ENCODE measurements at places on chromosomes 3 and 15.

- peak; percentile 65 for DNase-seq
These were observed 55.6 kb upstream of the CGNL1 start for GRCh38 chr15:57320631-57321220.

DNA sequence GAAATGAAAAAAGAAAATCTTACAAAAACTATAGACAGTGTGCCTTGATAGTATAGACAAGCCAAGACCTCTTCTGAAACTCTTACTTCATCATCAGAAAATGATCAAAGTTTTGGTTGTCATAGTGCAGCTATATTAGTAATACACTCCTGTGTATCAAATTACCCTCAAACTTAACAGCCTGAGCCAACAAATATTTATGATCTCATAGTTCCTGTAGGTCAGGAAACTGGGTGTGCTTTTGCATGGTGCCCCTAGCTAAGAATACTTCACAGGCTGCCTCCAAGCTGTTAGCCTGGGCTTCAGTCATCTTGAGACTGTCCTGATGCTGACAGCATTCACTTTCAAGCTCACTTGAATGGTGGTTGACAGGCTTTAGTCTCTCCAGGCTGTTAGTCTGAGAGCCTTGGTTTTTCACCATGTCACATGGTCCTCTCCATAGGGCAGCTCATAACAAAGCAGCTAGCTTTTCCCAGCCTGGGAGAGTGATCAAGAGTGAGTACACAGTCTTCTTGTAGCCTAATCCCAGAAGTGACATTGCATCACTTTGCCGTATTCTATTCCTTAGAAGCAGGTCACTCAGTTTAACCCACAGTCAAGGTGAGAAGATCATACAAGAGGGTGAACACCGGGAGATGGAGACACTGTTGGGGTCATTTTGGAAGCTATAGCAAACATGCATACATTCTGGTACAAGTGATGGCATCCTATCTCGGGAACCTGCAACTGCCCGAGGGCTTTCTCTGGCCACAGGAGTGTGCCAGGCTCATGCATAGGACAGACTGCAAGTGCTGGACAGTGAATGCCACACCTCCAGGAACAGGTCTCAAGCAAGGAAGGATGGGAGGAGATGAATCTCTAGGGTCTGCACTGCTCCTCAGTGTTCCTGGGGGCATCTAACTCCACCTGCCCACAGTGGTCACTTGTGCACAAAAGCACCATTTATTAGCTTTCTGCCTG, 173.4 kb upstream of the CADPS start:
- no peak for DNase-seq

DNA sequence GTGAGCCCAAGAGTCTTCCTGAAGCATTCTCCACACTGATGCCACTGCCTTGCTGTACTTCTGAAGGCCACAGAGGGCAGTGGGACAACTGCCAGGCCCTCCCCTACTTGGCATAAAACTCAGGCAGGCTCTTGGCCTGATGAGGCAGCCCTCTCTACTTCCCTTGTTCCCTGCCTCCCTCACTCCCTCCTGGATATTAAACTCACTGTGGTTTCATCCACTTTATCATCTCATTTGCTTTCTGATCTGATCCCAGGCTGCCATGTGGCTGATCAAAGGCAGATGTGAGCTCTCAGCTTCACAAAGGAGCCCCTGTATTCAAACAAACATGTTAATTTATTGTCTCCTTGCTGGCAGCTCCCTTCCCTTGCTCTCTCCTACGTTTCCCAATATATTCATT, 533.5 kb downstream of the IGSF11 start:
- no peak for DNase-seq

GRCh38 chr15:92541291-92542200, 114.0 kb downstream of the FAM174B start:
- DNase-seq = no peak

GRCh38 chr3:62159709-62160092, 213.6 kb downstream of the FEZF2 start:
- peak; percentile 89 for DNase-seq

DNA sequence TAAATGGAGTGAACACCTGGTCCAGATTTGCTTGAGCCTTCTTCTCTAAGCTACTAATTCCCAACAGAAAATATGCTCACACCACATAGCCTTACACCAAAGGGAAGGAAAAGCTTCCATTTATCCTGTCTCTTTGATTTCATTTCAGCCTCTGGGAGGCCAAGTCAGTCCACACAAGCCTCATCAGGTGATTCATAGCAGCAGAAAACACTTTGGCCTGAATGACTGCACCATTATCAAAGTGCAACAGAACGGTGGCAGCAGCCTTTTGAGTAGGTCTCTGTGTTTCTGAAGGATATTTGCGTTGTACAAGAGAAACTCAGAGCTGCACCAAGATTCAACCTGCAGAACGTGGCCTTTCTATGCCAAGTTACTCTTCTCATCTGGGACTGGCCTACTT, 46.6 kb upstream of the SNRK start:
- DNase-seq = no peak

- peak; percentile 87 for DNase-seq
These were observed 4.6 kb upstream of the TM4SF1 start for GRCh38 chr3:149382101-149382467.

DNA sequence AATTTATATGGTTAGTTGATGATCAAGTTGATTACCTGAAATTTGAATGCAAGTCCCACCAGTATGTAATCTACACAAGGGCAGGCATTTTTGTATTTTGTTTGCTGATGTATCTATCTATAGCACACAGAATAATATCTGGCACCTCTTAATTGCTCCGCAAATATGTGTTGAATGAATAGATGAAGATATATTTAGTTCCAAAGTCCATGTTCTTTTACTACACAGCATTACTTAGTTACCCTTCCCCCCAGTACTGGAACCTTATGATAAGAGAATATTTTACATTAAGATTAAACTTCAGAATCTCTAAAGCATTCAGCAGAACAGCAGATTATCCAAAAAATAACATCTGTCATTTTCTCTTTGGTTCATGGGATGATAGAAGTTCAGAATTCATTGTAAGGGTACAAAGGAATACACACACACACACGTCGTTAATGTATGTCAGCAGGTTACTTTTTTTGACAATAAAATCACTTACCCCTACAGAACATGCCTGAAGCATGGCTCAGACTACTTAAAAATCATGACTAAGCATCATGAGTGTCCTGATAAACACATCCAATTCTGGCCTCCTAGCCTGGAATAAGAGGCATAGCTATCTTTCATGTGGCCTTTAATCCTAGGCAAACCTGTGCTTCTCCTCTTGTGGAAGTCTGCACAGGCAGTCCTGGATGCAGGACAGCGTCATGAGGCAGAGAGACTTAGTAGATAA, 148.9 kb upstream of the TBC1D5 start:
- no peak for DNase-seq

DNA sequence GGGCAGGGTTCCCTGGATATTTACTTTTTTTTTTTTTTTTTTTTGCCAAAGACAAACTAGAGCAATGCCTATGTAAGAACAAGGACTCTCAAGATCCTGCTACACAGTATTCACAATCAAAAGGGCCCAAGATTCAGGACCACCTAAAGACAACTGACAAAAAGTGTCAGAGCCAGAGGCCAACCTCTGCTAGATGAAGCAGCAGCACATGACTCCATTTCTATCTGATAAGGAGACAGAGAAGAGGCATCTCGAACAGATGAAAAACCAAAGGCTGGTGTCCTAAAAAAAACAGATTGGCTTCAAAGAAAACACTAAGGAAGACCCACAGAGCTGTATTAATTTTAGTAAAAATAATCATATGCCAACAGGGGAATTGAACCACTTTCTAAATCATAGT, 20.0 kb downstream of the CMTM6 start:
- no peak for DNase-seq

DNA sequence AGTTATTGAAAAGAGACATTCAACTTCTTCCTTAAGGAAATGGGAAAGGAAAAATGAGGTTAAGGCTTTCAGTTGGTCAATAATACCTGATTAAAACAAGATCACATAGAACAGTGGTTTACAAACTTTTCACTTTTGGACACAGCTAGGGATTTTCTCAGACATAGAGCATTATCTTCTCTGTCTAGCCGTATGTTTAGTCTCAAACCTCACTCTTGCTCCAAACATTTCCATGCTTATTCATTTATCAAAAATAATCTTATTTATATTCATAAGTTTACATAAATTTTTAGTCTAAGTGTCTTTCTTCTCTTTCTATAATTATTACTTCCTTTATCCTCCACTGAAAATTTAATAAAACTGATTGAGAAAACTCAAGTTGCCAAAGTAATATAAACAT, 114.2 kb upstream of the AZI2 start:
- no peak for DNase-seq

- no peak for DNase-seq
These were observed 4.8 kb downstream of the KLF13 start for GRCh38 chr15:31331389-31331788.

DNA sequence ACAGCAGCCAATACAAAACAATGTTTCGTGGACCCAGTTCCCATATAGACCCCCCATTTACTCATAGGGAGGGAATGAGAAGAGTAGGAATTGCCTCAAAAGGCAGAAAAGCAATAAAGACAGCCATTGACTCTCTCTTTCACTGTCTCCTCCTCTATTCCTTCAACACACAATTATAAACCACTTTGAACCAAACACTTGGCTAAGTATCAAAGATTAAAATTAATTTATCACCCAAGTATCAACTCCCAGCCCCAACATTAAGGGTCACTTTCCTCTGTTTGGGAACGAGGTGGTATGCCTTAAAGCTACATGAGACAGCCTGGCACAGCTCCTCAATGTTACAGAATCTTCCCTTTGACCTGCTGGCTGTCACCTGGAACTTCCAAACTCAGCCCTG, 16.4 kb upstream of the LRIG1 start:
- DNase-seq = no peak

DNA sequence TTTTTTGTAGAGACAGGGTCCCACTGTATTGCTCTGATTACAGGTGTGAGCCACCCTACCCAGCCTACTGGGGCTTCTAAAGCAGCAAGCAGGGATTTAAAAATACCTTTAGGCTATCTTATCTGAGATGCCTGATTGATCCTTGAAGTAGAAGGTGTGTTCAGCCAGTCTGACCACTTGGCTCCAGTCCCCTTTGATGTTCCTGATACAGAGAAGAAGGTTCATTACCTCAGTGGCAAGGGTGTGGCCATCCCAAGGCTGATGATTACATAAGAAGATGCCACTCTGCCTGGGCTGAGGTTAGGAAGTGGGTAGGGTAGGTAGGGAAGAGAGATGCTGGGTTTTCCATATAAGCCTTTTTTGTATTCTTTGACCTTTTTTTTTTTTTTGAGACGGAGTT, 11.2 kb upstream of the DCAF1 start:
- DNase-seq = no peak

- DNase-seq = no peak
These were observed 29.2 kb downstream of the SENP8 start for GRCh38 chr15:72147418-72147817.

DNA sequence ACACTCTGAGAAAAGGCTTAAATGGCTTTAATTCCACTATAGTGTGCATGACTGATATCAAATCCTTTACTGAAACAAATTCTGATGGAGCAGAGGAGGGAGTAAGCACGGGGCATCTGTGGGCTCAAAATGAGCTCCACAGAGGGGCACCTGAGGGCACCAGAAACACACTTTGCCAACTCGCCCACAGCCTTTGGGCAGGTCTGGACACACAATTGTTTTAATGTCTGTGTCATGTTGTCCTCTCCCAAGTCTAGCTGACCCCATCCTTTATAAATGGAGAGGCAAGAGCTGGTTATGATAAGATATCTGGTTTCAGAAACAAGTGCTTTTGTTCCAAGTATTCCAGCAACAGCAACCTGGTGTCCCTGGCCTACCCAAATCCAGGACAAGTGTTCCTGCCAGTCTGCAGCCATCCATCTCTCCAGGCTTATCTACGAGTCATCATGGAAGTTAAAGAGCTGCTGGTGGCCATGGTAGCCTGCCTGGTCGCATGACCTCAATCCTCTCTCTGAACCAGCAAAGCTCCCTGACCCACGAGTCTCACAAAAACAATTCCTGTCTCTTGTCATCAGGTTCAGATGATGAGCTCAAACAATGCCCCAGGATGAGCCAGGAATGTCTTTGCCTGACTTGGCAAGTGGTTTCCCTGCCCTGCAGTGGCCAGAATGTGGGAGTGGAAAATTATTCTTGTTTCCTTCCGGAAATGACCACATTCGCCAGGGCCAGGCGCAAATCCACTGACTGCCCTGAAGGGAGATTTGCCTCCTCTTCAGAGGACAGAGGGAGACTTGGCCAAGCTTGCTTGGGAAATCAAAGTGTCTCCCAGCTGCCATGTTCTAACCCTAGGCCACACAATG, 64.4 kb upstream of the TPM1 start:
- DNase-seq = peak; percentile 31

DNA sequence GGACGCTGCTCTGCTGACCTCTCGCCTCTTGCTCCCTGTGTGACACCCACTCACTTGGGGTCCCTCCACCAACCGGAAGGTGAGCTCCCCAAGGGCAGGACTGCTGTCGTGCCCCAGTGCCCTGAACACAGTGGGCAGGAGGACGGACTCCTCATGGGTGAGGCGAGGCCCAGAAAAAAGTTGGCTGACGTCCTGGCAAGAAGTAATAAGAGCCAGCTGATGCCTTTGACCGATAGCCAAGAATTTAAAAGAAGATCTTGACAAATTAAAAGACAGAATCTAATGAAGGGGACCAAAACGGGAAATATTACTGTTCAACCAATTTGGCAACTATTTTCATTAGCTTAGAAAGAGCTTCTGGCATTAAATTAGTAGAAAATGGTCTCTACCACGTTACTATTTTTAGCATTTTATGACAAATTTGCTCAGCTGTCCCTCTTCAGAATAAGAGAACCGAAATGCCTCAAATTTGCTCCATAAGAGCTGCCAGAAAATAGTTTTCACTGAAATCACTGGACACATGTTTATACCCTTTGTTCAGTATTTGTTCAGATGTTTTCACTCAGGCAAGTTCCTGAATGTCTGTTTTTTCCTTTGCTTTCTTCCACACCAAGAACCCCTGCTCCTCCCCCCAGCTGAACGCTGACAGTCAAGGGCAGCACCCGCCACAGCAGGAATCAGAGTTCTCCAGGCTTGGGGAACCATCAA, 60.5 kb downstream of the XXYLT1 start:
- peak; percentile 65 for DNase-seq

DNA sequence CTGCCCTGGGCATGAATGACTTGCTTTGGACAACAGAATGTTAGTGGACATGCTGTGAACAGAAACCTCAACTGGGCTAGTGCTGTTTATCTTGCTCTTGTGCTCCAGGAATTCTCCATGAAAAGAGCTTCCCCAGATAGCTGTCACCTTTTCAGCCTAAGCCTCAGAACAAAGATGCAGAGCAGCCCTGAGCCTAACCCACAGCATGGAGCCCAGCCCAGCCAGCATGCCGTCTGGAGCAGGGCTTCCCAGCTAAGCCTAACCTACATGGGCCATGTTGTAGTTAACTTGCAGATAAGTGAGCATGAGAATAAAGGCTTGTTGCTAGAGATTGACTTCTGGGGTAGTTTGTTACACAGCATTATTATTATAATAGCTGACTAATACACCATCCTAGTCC, 48.9 kb downstream of the SCN5A start:
- no peak for DNase-seq

DNA sequence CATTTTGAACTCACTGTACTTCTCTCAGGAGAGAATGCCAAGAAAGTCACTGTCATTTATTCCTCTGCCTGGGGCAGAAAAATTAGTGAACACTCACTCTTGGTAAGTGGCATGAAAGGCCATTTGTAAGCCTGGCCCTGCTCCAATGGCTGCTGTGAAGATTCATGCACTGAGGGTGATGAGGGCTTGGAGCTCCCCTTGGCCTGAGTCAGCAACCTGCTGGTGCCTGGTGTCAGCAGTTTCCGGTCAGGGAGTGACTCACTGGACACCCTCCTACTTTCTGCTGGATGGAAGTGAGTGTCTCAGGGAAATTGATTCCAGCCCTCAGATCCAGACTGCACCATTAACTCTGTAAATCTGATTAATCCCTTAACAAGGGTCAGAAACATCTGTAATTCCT, 37.6 kb downstream of the TRA2B start:
- DNase-seq = peak; percentile 95

- DNase-seq = no peak
These were observed 43.4 kb downstream of the FEZF2 start for GRCh38 chr3:62329971-62330370.

Data from brain microvascular endothelial cell (primary cell).